Anterior cingulate cortex (tissue), 58 donors: ENCODE measurements at places on chromosomes 1 and 21.

- no peak for DNase-seq
These were observed 1.6 kb upstream of the DNMT3L start for GRCh38 chr21:44263221-44263760.

GRCh38 chr1:54842963-54843362 is 41.8 kb upstream of the TTC22 start:
- DNase-seq, result no peak

DNA sequence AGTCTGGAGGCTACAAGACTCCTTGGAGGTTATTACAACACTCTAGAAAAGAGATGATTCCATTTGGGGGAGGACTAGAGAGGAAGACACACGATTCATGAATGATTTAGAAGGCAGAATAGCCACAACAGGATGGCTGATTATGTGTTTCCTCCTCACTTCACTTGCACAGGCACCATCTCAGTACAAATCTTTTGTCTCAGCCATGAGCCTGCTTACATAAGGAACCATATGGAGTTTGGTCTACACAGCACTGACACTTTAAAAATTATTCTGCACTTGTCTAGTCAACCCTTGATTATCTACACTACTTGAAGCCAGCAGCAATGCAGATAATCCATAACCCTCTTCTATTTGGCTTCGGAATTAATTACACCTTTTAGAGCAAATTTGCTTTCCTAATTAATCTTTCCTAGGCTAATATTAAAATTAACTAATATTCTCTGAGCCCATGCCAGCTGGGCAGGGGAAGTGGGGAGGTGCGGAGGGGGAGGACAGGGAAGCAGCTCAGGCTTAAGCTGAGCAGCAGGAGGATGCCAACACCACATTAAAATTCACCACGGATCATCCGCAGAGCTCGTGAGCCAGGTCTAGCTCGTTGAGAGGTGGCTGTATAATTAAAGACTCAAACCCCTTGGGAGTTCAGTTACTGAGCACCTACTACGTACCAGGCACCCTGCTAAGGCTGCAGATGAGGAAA is 3.2 kb upstream of the LEMD1 start:
- DNase-seq, result no peak

DNA sequence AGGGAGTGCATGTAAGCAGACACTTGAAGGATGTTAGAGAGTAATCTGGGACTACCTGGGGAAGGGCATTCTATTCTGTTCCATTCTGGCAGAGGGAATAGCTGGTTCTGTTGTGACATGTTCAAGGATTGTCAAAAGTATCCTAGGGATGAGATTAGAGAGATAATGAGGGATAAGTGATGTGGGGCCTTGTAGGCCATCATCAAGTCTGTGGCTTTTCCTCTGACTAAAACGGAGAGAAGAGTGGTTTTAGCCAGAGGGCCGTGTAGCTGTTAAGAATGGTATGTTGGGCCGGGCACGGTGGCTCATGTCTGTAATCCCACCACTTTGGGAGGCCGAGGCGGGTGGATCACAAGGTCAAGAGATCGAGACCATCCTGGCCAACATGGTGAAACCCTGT is 23.6 kb downstream of the TGFB2 start:
- DNase-seq, result no peak

DNA sequence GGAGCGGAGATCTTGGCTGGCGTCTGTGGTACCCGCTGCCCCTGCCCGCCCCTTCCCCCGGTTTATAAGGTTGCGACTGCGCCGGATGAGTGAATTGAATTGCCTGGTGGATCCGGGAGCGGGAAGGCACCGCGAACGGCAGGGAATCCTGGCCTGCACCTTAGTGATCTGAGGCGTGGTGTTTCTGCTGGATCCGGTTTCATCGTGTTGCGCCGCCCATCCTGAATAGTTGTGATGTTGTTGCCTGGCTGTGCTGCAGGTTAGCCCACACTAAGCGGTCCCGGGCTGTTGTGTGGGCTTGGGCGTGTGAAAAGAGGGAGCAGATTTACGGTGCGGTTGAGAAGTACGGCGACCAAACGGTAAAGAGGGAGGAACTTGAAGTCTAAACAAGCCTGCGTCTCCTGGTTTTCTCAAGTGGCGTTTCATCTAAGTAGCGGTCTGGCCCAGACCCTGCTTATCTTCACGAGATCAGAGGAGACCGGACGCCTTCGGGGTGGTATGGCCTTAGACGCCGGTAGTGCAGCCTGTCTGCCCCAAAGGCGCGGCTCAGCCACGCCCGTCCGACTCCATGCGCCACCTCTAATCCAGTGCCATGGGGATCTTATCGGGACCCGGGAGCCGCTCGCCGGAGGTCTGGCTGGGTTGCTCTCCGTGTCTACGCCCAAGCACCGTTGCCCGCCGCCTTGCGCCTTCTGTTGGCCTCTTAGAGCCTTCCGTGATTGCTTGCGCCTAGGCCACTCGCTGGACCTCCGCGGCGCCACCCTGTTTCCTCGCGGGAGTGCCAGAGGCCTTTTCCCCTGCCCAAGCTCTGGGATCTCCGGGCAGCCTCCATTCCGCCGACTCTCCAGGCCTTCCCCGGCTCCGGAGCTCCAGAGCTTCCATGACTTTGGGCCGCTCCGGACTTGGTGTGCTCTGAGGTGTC is 87.5 kb upstream of the RHOU start:
- no peak for DNase-seq

GRCh38 chr1:205669341-205670149 is 10.8 kb downstream of the SLC45A3 start:
- peak; percentile 49 for DNase-seq

GRCh38 chr1:159854693-159855192 is 7.7 kb downstream of the VSIG8 start:
- peak; percentile 51 for DNase-seq
